NCI-H1930 (cell line): ENCODE measurements at places on chromosomes 7 and 10.
A peak's percentile ranks its signal among the peaks of the same experiment; 100 is the strongest.

DNA sequence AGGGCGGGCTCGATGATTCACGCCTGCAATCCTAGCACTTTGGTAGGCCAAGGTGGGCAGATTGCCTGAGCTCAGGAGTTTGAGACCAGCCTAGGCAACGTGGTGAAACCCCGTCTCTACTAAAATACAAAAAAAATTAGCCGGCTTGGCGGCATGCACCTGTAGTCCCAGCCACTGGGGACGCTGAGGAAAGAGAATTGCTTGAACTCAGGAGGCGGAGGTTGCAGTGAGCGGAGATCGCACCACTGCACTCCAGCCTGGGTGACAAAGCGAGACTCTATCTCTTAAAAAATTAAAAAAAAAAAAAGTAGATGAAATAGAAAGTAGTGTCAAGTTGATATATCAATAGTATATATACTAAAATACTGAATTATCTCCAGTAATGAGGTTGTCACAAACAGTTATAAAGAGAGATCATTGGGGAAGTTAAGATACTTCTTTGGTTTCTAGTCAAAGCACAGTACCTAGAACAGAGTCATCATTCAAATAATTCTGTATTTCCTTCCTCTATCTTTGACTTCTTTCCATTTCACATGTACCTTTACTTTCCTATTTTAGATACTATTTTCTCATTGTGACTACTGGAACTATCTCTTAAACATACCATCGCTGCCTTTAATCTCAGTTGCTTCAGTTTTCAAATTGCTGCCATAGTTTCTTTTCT is 491.7 kb downstream of the GRM8 start:
- no peak for DNase-seq

DNA sequence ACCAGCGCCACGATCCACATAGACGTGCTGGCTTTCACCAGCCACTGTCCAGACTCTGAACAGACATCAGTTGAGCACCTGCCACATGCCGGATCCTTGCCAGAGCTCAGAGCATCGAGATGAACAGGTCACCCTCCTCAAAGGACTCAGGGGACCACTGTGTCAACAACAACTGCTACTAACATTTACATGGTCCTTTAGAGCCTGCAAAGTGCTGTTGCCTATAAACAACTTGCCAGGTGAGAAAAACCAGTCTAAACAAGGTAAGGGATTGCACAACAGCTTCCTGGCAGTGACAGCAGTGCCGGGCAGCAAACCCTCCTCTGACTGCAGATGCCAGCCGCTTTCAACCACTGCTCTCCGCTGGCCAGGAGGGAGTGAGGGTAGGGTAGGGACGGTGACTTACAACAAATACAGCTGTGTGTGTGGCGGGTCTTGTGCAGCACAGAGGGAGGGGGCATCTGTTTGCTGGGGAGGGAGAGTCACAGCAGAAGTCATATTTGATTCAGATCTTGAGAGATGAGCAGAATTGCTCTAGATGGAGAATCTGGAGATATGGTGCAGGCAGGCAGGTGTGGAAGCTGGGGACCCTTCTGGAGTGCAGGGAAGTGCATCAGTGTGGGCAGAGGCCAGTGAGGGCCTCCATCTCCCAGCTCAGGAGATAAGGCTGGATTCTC is 32.8 kb upstream of the RHEB start:
- peak; percentile 19 for DNase-seq

GRCh38 chr7:9186730-9187129 is 753.3 kb downstream of the NXPH1 start:
- DNase-seq = no peak

GRCh38 chr10:29199941-29200679 is 88.8 kb upstream of the LYZL1 start:
- DNase-seq = no peak

- DNase-seq = no peak
Observed at GRCh38 chr7:148173369-148173768, 417.2 kb upstream of the C7orf33 start.

- no peak for DNase-seq
Observed at GRCh38 chr10:68423522-68423921, 16.4 kb upstream of the RUFY2 start.

DNA sequence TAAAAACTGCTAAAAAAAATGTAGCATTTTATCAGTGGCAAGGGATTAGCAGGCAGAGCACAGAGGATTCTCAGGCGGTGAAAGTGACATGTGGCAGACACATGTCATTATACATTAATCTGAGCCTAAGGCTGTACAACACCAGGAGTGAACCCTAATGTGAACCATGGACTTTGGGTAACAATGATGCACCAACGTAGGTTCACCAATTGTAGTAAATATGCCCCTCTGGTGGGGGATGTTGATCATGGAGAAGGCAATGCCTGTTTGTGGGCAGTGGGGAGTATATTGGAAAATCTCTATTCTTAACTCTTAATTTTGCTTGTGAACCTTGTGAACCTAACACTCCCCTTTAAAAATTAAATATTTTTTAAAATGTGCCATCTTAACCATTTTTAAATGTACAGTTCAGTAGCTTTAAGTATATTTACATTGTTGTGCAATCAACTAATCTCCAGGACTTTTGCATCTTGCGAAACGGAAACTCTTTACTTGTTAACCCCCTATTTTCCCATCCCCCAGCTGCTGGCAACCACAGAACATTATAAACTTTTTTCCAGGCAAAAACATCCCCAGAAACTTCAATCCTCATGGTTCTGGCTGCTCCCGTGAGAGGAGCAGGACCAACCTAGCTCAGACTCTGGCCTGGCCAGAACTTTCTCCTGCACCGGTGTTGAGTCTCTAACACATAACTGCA is 29.9 kb downstream of the LRRC20 start:
- DNase-seq = no peak

GRCh38 chr10:100341953-100342626 is 4.9 kb upstream of the SCD start:
- DNase-seq = peak; percentile 34

- DNase-seq = no peak
Observed at GRCh38 chr10:21511946-21512572, 13.4 kb downstream of the SKIDA1 start.

DNA sequence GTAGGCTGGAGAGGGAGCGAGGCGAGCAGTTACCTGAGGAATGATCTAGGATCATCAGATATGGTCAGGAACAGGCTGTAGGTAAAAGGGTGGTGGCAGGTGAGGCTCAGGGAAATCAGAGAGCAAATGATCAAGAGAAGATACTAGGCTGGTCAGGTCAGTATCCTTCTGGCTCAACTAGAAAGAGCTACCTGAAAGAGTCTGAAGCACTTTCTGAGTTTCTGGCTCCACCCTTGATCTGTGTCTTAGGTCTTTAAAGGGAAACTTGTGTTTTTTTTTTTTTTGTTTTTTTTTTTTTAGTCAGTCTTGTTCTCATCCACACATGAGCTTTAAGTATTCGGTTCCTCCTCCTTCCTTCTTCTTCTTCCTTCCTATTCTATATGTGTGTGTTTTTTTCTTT is 10.5 kb downstream of the ADAM22 start:
- no peak for DNase-seq

DNA sequence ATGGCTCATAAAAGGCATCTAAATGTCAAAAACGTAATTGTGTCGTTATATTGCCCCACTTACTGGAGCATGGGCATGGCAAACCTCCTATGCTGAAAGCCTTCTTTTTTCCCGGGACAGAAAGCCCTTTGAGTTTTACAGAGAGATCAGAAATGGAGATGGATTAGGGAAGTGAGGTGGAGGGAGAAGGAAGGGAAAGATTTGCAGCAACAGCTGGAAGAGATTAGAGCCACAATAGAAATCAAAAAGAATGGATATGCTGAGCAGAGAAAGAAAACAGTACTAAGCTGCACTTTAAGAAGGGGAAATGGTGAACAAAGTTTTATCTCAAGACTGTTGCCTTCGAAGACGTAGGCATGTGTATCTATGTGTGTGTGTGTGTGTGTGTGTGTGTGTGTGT is 97.2 kb upstream of the PCGF5 start:
- no peak for DNase-seq

DNA sequence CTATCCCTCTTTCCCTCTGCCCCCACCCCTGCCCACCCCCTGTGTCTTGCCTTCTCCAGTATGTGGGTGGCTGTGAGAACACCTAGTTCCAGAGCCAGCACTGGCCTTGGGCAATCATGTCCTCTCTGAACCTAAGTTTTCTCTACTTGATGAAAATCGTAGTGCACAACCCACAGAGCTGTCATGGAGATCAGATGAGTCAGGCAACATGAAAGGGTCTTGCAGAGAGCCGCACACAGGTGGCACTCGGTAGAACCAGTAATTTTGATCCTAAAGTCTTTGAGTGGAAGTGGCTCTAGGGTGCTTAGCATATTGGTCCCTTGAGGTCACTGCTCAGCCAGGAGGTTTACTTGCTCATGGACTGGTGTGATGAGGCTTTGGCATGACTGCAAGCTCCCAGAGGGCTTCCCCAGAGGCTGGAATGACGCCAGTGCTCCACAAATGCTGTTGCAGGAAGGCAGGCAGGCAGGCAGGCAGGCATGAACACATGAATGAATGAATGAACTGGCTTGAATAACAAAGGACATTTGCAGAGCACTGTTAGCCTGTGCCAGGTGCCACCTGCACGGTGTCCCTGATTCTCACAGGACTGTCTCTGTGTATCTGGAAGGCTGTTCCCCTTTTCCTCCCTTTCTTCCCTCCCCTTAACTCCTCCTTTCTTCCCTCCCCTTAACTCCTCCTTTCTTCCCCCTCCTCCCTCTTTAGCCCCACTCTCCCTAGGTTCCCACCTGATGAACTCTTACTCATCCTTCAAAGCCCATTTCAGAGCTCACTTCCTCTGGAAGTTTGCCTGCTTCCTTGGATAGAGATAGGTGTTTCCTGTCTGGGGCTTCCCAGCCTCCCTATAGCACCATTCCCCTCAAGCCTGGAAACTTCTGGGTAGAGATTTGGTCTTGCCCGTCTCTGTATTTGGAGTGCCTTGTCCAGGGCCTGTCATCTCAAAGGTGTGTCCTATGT is 27.2 kb upstream of the CTBP2 start:
- no peak for DNase-seq

DNA sequence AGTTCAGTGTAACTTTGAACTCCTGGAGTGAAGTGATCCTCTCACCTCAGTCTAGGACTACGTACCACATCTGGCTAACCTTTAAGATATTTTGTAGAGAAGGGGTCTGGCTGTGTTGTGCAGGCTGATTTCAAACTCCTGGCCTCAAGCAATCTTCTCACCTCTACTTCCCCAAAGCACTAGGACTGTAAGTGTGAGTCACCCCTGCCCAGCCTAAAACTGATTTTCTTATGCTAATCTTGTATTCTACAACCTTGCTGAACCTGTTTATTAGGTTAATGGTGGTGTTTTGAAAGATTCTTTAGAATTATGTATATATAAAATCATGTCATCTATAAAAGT is 58.0 kb downstream of the LCOR start:
- DNase-seq = no peak

GRCh38 chr10:128779416-128779815 is 653.2 kb upstream of the MKI67 start:
- DNase-seq = no peak

DNA sequence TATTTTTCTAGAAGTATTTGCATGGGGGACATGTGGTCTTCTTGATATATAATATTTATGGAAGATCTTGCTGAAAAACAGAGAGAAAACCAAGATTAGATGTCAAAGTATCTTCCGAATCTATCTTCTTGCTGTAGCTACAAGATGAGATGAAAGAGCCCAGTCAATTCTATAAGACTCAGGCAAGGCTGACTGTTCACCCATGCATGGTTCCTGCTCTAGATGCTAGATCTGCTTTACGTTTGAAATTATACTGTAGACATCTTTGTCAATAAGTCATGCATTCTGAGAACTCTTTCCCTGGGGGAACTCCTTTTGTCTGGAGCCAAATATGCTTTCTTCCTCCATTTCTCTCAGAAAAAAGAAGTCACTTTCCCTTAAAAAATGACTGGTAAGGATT is 1292.0 kb downstream of the XPNPEP1 start:
- DNase-seq = no peak

DNA sequence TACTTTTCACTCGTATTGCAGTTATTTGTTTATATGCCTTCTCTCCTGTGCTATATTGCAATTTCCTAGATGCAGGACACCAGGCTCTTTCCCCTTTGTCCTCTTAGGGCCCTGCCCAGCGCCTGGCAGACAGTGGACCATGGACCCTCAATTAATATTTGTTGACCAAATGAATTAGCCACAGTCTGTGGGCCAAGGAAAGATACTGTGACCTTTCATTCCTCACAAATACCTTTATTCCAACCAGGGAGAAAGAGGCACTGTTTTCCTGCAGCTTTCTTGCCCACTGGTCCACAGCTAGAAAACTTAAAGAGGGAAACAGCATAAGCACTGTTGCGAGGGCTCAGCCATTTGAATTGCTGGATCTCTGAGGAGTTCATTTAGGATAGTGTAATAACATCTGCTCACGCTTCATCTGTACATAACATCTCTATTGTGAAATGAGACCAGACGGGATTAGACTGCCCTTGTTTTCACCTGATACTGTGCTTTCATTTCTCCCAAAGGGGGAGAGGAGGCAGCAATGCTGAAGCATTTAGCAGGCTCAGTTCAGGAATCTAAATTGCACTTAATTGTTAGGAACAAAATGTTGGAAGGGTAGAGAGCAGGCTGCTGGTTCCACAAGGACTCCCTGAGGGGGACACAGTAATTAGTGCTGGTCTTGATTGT is 46.7 kb downstream of the TNS3 start:
- DNase-seq = no peak

DNA sequence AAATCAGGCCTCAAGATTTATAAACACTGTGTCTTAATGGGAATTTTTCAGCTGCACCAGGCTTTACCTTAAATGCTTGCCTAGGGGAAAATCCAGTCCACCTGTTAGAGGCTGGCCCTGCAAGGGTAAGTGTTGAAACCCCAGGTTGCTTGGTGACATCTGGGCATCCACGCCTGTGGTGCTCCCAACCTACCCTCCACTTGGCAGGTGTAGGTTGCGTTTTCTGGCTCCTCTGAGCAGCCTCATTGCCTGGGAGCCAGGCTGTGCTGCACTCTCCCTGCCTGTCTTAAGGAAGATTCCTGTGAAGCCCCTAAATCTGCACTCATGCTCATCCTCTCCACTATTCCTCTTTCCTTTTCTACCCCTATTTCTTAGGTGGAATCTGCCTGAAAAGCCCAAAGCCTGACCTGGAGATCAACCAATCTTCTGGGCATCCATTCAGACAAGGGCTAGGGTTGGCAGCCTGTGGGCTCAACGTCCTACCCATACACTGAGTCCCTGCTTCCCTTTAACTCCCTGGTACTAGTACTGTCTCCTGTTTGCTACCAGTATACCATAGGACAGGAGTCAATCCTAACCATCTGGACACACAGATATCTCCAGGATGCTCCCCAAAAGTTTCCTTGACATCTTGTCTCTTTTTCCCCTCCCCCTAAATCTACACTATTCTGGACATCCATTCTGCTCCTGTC is 150.4 kb downstream of the PDE1C start:
- no peak for DNase-seq

DNA sequence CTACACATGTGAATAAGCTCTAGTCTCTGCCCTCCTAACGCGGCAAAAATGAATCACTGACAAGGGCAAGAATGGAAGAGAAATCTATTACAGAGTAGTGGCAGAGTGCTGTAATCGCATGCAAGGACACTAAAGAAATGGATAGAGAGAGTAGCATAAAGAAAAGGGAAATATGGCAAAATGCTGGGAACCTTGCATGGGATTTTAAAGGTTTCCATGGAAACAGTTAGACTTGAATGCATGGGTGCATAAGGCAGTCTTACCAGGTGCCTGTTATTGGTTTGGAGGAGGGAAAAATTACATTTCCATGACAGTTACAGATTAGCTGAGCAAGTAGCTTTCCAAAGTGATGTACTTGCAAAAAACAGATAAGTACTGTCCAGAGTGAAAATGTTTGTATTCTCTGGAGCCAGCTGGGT is 233.4 kb downstream of the PTN start:
- DNase-seq = no peak
